ENCODE measurements at places on chromosomes 2 and 18. TPM values are rescaled to one million over a fixed set of nuclear protein-coding genes. Genes with fewer than 3 reads are reported as not detected.

SCYGR8 gene
- total RNA-seq = not detected

RAB6D gene
- total RNA-seq = not detected

NXPH2 gene
- total RNA-seq = not detected

SERPINB2 gene
- total RNA-seq = not detected

CDCA7 gene
- total RNA-seq = 43.9 TPM

NAT8 gene
- not detected for total RNA-seq

SERPINB10 gene
- total RNA-seq = not detected

MYO3B gene
- not detected for total RNA-seq

SCN7A gene
- total RNA-seq = not detected

PDCL3 gene
- total RNA-seq = 36.6 TPM

RGPD4 gene
- 0.11 TPM for total RNA-seq

WDFY1 gene
- 36.1 TPM for total RNA-seq

PPP4R3B gene
- 30.1 TPM for total RNA-seq

NT5DC4 gene
- total RNA-seq = not detected

C1GALT1C1L gene
- 2.8 TPM for total RNA-seq

EFEMP1 gene
- 40.4 TPM for total RNA-seq

WNT6 gene
- 0.08 TPM for total RNA-seq

CLEC4F gene
- total RNA-seq = not detected

CTAGE1 gene
- total RNA-seq = not detected

NPPC gene
- 0.41 TPM for total RNA-seq

DSC1 gene
- not detected for total RNA-seq

SLC9A4 gene
- total RNA-seq = not detected

CMPK2 gene
- total RNA-seq = 1.3 TPM

MAP3K19 gene
- not detected for total RNA-seq

AGAP1 gene
- 15.0 TPM for total RNA-seq

FSHR gene
- not detected for total RNA-seq

TMEM198 gene
- 0.71 TPM for total RNA-seq

DLGAP1 gene
- total RNA-seq = 0.12 TPM

DNAJC5G gene
- not detected for total RNA-seq

NFATC1 gene
- 6.2 TPM for total RNA-seq

HJURP gene
- 93.0 TPM for total RNA-seq

NYAP2 gene
- total RNA-seq = not detected

ALPI gene
- not detected for total RNA-seq

CNDP1 gene
- total RNA-seq = not detected

FNDC4 gene
- total RNA-seq = 4.1 TPM

CCDC85A gene
- 0.12 TPM for total RNA-seq

LHCGR gene
- not detected for total RNA-seq

WDR54 gene
- total RNA-seq = 81.6 TPM

TTC39C gene
- total RNA-seq = 13.6 TPM

LYPD6B gene
- total RNA-seq = not detected

DSC2 gene
- total RNA-seq = 0.86 TPM

B3GNT7 gene
- 2.8 TPM for total RNA-seq

DYNAP gene
- not detected for total RNA-seq

SERPINB11 gene
- total RNA-seq = not detected

MOB4 gene
- total RNA-seq = 25.4 TPM

ACTG2 gene
- total RNA-seq = not detected

ALKAL2 gene
- total RNA-seq = not detected

TCF23 gene
- total RNA-seq = not detected

CNRIP1 gene
- 2.3 TPM for total RNA-seq

All from A549 treated with ZK216348 at 1 μM for 4 hours (cell line).